ENCODE measurements at places on chromosomes 12 and 14.

- peak; percentile 86 for DNase-seq
Observed at GRCh38 chr12:54191550-54192022, 2.8 kb upstream of the SMUG1 start.

DNA sequence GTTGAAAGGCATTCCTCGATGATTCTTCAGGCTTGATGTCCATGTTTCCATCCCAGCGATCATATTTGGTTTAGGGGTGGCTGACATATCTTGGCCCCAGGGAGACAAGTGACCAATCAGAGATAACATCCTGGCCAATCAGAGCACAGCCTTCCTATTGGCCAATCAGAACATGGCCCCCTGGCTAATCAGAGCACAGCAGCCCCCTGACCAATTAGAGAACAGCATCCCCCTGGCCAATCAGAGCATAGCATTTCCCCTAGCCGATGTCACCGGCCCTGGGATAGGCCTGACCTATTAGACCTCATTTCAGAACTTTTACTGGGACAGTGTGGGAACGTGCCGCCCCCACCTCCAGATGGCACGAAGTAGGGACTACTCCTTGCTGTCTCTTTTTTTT, 182.2 kb downstream of the AACS start:
- no peak for DNase-seq

GRCh38 chr14:36162267-36162666, 14.3 kb downstream of the PTCSC3 start:
- DNase-seq, result no peak

DNA sequence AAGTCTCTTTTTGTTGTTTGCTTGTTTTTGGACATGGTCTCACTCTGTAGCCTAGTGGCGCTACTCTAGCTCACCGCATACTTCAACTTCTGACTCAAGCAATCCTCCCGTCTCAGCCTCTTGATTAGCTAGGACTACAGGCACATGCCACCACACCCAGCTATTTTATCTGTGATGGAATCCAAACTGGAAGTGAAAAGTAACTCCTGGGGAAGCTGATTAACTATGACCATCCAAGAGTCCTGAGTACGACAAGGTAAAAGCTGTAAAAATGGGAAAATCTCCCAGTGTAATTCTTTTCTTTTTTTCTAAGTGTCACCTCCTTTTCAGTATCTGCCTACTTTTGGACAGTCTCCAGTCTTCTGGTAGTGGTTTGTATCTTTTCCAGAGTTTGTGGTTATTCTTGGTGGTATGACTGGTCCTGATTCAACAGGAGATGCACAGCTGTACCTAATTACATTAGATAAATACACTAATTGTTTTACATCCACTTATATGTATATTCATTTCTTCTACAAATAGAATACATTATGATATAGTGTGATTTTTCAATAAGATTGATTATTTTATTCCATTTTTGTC, 97.8 kb downstream of the SLC6A15 start:
- peak; percentile 85 for DNase-seq

- DNase-seq, result no peak
Observed at GRCh38 chr12:73902260-73902659, 635.4 kb upstream of the ATXN7L3B start.

- DNase-seq, result no peak
Observed at GRCh38 chr12:5060958-5061357, 17.3 kb downstream of the KCNA5 start.

DNA sequence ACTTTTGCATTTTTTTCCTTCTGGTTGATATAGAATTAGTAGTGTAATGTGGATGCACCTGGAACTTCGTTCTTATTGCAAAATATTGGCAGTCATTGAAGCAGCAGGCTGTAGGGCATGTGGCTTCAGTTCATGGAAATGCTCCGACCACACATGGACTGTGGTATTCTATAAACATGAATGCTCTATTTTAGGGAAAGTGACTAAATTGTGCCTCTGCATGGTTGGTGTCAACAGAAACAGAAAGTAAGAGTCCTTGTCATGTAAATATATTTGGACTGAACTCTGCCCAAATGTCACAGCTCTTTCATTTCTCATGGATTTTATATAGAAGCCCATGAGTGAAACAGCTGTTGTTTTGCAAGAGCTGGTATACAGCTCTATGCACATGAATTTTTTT, 917.0 kb downstream of the LRFN5 start:
- DNase-seq, result peak; percentile 2

DNA sequence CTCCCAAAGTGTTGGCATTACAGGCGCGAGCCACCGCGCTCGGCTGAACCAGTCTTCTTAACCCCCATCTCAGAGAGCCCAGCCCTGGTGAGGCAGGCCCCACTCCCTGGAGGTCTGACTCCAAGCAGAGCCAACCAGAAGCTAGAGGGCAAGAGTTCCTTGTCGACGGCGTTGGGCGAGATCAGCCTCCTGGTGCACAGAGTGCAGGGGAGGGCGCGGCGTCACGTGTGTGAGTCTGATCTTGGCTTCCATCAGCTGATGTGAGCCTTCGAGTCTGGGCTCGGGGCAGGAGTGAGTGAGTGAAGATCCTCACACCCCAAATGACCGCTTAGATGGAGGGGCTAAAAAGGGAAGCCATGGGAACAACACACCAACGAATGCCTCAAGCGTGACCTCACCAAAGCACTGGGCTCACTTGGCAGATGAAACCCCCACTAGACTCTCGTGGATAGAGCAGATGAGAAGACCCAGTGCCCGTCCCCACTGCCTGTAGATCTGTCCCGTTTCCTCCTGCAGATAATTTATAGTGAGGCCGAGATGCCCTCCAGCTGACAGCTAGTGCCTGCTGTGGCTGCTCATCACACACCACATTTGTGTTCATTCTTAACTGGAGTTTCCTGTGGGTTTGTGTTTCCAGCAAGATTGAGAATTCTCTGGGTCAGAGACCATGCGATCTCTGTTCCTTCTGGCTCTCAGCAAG, 28.6 kb upstream of the ADGRD1 start:
- DNase-seq, result no peak

DNA sequence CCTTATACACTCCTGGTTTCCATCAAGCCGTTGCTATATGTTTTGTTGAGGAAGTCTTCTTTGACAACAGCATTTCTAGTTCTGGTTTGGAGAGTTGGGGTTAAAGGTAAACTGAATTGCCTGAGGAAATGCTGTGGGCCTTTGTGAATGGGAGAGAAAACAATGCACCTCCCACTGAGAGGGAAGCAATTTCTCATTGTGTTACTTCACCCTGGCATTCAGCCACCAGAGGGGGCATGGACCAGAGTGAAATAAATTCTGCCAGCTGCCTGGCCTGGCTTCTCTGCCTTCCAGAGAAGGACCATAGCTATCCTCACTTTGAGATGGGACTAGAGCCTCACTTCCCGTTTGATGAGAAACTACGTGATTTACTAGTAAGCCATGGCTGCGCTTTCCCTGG, 475.3 kb downstream of the EGLN3 start:
- peak; percentile 17 for DNase-seq

DNA sequence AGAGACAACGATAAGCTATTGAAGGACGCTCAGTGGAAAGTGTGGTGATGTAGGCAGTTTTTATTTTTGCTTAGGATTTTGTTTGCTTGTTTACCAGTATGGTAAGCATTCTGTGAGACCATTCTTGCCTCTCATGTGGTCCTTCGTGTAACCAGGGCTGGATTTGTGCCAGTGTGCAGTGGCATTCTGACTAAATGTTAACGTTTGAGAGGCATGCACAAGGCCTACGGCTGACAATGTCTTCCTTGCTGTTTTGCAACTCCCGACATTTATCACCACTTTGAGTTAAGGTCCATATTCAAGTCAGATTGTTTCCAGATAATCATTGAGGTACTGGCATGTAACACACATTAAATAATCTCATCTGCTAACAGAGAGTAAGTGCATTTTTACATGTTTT, 102.3 kb upstream of the BCAT1 start:
- no peak for DNase-seq

- peak; percentile 85 for DNase-seq
Observed at GRCh38 chr14:38209572-38210557, 2.2 kb downstream of the SSTR1 start.

- peak; percentile 6 for DNase-seq
Observed at GRCh38 chr12:71108355-71108754, 49.4 kb downstream of the TSPAN8 start.

DNA sequence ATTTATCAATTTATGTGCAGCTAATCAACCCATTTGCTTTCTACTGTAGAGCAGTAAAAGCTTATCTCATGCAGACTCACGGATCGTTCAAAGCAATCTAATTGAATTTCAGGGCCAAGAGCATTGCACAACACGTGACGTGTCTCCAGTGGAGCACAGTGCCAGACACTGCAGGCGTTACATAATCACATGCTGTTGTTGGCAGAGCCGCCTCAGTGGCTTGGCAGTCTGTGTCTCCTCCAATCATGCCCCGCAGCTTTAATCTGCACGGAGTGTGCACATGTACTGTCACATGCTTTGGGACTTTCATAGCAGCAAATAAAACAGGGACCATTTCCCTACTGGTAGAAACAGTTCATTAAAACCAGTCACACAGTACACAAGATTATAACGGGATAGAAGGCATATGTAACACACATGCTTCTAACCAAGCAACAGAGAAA, 309.3 kb downstream of the ITPR2 start:
- peak; percentile 97 for DNase-seq

- DNase-seq, result no peak
Observed at GRCh38 chr12:121538699-121539061, 42.1 kb downstream of the KDM2B start.

DNA sequence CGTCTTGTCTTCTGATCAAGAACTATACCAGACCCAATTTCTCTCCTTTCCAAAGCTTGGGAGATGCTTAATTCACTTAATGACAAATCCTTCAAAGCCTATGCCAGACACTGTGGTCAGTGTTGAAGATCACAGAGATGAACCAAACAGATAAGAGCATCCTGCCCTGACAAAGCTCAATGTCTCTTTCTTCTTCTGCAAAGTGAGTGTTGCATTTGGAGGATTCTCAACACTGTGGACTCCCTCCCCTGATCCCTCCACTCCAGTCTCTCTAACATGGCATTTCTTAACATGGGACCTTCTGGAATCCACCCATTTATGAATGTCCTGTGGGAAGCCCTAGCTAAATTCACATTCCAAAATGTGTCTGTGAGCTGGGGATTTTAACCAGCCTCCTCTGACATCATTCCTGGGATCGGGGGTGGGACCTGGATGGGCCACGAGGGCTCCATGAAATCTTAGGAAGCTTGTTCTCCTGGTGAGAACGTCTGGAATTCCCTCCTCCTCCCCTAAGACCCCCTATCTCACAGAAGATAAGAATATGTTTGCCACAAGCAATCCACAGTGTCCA, 20.3 kb downstream of the SYNE3 start:
- DNase-seq, result no peak

DNA sequence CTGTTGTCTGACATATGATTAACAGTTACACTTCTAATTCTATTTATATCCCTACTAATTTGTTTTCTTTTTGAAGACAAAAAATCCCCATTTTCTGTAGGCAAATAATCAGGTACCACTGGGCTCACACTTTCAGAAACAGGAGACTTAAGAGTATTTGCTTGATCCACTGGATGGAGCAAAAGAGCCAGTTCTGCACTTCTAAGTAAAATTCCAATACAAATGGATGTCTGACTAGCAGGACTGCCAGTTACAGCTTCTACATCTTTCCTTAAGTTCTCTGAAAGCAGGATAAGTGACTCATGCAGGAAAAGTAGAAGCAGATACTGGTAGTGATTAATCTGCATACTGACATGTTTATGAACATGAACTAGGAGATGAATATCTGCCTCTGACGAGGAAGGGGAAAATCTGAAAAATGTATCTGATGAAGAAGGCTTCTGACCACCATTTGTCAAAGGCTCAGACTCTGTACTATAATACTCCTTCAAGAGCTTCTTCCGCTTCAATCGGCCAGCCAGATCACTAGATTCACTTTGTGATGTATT, 73.8 kb upstream of the ANKS1B start:
- DNase-seq, result peak; percentile 94

DNA sequence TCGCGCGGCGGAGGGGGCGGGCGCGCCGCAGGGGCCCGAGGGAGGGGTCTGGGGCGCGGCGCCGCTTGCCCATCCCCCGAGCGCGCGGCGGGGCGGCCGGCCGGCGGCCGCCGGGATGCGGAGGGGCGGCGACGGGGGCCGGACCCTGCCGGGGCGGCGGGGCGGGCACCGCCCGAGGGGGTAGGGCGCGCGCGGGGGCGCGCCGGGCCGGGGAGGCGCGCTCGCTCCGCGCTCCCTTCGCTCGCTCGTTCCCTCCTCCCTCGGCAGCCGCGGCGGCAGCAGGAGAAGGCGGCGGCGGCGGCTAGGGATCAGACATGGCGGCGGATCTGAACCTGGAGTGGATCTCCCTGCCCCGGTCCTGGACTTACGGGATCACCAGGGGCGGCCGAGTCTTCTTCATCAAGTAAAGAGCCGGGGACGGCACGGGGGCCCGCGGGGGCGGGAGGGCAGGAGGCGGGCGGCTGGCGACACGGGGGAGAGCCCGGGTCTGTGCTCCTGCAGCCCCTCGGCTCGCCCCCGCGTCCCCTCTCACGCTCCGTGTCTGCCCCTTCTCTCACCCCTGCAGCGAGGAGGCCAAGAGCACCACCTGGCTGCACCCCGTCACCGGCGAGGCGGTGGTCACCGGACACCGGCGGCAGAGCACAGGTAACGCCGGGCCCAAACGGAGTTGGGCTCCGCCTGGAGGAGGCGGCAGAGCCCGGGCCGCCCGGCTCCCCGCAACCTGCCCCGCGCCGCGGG, at the start of gene PLEKHA5:
Gene PLEKHA5, plus strand, starts transcription at position 248 of the 738 bp plus-strand sequence. Its CDS starts 67 bp downstream, at position 315.
- DNase-seq, result peak; percentile 66

- peak; percentile 40 for DNase-seq
Observed at GRCh38 chr12:122730215-122731014, at the start of gene HCAR1. Gene HCAR1 (minus strand): TSS chr12:122730844. CDS start chr12:122730339, 505 bp downstream.

DNA sequence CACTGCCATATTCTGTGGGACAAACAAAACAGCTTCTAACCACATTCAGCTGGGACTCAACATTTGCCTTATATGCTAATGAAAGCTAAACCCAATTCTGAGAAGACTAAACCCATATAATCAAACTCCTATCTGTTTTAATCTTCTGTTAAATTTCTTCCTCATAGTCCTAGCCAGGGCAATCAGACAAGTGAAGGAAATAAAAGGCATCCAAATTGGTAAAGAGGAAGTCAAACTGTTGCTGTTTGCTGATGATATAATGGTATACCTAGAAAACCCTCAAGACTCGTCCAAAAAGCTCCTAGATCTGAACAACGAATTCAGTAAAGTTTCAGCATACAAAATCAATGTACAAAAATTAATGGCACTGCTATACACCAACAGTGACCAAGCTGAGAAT, 157.1 kb downstream of the PHLDA1 start:
- no peak for DNase-seq

GRCh38 chr12:124694846-124695497, 127.6 kb upstream of the NCOR2 start:
- DNase-seq, result peak; percentile 89

- no peak for DNase-seq
Observed at GRCh38 chr12:26869908-26870459, 37.0 kb upstream of the ITPR2 start.

All from fibroblast of mammary gland (primary cell).